ENCODE measurements at places on chromosomes 4 and X.

- DNase-seq: no peak
These were observed 166.6 kb upstream of the RAPGEF2 start for GRCh38 chr4:158936238-158936637.

- DNase-seq: no peak
These were observed 345.7 kb downstream of the FBXO8 start for GRCh38 chr4:173937631-173938270.

DNA sequence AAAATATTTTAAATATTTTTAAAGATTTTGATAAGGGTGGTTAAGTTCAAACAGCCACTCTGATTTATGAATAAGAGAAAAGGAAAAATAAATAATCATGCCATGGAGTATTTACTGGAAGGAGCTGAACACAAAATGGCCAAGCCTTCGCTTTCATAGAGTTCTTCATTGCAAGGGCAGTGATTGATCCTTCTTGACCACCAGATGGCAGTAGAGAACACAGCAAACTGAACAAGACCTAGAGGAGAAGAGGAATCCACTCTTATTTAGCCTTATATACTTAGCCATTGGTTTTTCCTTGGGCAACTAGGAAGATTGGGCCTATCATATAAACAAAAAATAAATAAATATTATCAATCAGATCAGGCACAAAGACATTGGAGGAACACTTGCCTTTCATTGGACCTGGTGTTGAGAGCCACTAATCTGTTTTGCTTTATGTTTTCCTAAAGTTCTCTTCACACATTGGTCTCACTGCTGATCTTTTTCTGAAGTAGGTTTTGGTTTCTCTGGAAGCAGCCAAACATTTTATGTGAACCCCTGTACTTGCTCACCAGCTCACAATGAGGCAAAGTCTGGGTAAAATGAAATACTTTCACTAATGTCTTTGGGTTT lies 58.1 kb upstream of the PARM1 start:
- DNase-seq: peak; percentile 2

DNA sequence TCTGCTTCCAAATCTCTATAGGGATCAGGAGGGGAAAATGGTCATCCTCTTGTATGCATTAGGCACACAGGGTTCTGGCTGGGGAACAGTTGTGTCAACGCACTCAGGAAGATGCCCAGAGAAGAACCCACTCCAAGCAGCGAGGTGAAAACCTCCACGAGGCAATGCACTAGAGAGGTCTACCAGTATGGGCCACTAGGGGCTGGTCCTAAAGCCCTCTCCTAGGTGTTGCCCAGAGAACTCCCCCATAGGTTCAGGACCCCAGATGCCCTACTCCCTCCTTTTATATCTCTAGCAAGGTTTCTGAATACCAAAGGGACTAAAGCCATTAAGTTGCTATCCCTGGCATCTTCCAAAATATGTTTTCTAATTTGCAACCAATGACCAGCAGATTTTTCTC lies 142.7 kb upstream of the NLGN4X start:
- no peak for DNase-seq

- DNase-seq: no peak
These were observed 21.8 kb upstream of the FTHL17 start for GRCh38 chrX:31093639-31093975.

GRCh38 chrX:53684415-53685192 lies 1.9 kb downstream of the HUWE1 start:
- no peak for DNase-seq

- no peak for DNase-seq
These were observed 1034.8 kb downstream of the DMD start for GRCh38 chrX:32176510-32176909.

- no peak for DNase-seq
These were observed 34.1 kb downstream of the TBC1D1 start for GRCh38 chr4:37924946-37925345.

DNA sequence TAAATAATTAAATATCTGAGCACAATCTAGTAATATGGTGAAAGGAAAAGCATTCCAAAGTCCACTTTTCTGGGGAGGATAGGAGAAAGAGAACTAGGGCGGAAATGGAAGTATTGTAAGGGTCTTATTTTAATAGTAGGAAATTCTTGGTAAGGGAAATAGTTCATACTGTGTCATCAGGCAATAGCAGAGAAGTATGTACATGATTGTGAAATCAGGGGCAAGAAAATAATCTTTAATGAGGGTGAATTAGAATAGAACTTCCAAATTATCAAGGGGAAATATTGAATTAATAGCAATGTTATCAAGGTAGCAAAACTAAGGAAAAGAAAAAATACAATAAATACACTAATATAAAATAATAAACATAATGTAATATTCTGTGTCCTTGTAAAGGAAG lies 14.8 kb downstream of the GIMD1 start:
- DNase-seq: no peak

DNA sequence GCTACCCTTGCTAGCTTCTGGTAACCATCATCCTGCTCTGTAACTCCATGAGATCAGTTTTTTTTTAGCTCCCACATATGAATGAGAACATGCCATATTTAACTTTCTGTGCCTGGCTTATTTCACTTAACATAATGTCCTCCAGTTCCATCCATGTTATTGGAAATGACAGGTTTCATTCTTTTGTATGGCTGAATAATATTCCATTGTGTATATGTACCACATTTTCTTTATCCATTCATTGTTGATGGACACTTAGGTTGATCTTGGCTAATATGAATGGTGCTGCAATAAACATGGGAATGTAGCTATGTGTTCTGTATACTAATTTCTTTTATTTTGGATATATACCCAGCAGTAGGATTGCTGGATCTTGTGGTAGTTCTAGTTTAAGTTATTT lies 204.7 kb downstream of the BMPR1B start:
- DNase-seq: no peak

DNA sequence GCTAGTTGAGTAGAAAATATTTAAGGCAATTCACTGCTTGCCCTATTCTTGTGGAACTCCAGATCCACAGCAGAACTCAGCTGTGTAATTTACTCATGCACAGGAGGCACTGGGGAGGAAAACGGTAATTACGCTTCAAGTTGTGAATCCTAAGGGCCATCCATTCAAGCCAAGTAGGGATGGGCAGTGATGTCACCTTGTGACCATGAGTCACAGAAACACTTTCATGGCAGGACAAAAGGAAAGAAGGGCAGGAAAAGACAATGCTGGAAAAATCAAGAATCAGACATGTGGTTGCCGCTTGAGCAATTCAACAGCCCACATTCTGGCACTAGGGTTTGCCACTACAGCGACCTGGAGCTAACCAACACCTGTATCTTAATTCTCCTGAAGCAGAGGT lies 1.4 kb downstream of the PAQR3 start:
- no peak for DNase-seq

DNA sequence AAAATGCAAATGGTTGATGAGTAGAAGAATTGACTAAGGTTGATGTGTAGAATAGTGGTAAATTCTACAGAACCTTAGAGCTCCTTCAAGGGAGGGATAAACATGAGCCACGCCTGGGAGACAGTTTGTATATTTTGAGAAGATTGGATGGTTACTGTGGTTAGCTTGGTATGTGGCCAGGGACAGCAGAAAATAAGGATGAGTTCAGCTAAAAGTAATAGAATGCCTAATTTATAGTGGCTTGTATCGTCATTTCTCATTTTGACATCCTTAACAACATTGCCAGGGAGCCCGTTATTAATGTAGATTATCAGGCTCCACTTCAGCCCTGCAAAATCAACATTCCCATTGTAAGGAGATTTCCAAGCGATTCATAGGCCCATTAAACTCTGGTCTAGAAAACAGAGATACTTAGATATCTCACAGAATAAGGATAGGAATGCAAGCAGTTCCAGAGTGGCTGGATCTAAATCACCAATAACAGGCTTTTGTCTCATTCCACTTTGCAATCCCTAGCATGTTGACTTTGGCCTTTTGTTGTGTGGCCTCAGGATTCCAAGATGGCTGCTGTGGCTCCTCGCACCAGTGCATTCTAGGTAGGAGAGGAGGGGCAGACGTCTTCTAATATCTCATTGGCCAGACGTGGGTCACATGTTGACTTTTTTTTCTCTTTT lies 6.4 kb upstream of the PTTG2 start:
- no peak for DNase-seq

Measured in occipital lobe (tissue), 3 donors.